Glomerular endothelial cell (primary cell): ENCODE measurements at places on chromosomes 13 and 19. TPM values are rescaled to one million over a fixed set of nuclear protein-coding genes. Genes with fewer than 3 reads are reported as not detected.

GRCh38 chr13:51861723-51862300 lies at the start of gene CCDC70:
Gene CCDC70 (plus strand): TSS chr13:51861969. CDS start chr13:51865412, 3,443 bp downstream.
- no peak for DNase-seq

DNA sequence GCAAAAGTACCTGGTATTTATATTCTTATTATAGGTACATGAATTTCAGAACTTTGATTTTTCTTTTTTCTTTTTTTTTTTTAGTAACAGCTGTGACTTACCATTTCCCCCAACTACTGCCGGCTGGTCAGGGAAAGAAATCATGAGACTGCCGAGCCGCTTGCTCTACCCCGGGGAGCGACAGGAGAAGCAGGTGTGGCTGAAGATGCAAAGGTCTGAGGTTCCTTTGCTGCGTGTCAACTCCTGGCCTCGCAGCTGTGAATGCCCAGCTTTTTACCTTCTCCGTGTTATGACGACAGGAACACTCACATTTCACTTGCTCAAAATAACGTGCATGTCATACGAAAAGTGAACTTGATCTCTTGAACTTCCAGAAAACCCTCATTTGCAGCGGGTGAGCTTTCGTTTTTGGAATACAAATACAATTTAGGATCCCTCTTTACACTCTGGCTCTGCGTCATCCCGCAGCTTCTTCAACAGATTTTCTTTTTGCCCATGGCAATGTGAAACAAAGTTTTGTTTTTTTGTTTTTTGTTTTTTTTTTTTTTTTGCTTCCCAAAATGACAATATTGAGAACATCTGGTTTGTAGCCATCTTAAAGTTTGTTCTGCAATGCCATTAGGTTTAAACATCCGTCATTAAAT lies 117.9 kb downstream of the EFNB2 start:
- DNase-seq = no peak

Gene ADAT3
- 4.8 and 8.2 TPM in 2 replicates for total RNA-seq

Gene RFX1
- total RNA-seq = 6.7 and 8.2 TPM in 2 replicates
